NCI-H2029 treated with DMSO at 0.1 percent for 48 hours (cell line): ENCODE measurements at places on chromosomes 16 and 17.
A peak's percentile ranks its signal among the peaks of the same experiment; 100 is the strongest.

DNA sequence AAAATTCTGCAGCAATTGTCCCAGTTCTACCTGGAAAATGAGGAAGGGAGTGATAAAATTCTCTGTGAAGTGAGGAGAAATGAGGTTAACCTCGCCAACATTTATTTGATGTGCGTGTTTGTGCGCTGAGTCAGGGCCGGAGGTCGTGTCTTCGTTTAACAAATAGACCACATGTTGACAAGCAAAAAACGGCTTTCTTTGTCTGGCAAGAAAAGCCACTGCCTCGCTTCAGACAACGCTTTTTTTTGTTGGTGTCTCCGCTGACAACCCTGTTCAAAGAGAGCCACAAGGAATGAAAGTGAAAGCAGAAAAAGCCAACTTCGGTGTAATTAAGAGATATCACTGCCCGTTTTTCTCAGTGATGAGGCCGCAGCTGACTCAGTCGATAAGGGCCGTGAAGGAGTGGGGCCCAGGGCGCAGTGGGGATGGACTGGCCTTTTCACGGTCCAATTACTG, 510.6 kb downstream of the CDH13 start:
- peak; percentile 5 for DNase-seq

GRCh38 chr16:67961551-67961957, 6.9 kb downstream of the SLC12A4 start:
- peak; percentile 80 for DNase-seq

DNA sequence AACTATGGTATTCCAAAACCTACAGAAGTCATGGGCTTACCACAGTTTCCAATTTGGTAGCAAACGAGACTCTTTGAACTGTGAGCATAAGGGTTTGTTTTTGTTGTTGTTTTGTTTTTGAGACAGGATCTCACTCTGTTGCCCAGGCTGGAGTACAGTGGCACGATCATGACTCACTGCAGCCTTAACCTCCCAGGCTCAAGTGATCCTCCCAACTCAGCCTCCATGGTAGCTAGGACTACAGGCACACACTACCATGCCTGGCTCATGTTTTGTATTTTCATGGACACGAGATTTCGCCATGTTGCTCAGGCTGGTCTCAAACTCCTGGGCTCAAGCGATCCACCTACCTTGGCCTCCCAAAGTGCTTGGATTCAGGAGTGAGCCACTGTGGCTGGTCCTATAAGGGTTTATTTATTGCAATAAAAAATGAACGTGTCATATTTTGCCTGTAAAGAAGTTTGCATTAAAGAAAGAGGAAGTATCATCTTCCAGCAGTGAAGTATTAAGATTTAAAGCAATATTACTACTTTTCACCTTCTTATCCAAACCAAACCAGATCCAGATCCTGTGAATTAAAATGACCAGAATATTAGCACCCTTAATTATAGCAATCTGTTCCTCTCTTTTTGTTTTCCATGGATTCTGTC, 37.2 kb downstream of the KCNJ2 start:
- DNase-seq = no peak

- DNase-seq = no peak
These were observed 79.0 kb downstream of the ANKRD11 start for GRCh38 chr16:89411335-89411850.

DNA sequence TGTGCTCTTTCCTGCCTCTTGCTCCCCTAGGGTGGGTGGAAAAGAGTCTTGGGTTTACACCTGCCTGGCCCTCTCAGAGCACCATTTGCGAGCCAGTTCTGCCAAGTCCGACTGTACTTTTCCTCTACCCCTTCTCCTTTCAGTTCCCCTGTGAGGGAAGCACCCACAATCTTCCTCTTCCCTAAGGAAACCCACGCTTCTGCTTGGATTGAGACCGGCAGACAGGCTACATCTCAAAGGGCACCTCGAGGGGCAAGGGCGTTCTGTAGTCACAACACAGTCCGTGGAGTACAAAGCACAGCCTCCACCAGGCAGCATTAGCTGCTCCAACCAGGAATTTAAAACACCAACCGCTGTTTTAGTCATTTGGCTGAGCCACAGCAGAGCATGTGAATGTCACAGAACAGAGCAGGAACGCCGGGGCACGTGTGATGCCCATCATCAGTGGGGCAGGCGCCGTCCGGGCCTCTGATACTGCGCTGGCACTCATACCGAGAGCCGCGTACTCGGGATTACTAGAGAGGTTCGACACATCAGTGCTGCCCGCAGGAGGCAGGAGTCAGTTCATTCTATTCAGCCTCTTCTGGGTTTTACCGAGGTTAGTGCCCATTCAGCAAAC, 13.7 kb upstream of the MNT start:
- no peak for DNase-seq

GRCh38 chr17:28747051-28747691, 3.4 kb downstream of the TRAF4 start:
- DNase-seq = peak; percentile 86

GRCh38 chr17:46262271-46262670, 32.7 kb upstream of the LRRC37A start:
- DNase-seq = no peak

- DNase-seq = no peak
These were observed 5.3 kb upstream of the HS3ST6 start for GRCh38 chr16:1923299-1924034.

- DNase-seq = no peak
These were observed 21.3 kb downstream of the SCNN1B start for GRCh38 chr16:23323224-23324030.

- no peak for DNase-seq
These were observed at the start of gene MRM1 for GRCh38 chr17:36601303-36602029. Gene MRM1, plus strand, starts transcription at chr17:36601583. Its CDS starts 228 bp downstream, at chr17:36601811.

GRCh38 chr16:12132290-12132689, 155.8 kb downstream of the SNX29 start:
- no peak for DNase-seq
